Fibroblast of gingiva (primary cell): ENCODE measurements at places on chromosomes 6 and 20.

DNA sequence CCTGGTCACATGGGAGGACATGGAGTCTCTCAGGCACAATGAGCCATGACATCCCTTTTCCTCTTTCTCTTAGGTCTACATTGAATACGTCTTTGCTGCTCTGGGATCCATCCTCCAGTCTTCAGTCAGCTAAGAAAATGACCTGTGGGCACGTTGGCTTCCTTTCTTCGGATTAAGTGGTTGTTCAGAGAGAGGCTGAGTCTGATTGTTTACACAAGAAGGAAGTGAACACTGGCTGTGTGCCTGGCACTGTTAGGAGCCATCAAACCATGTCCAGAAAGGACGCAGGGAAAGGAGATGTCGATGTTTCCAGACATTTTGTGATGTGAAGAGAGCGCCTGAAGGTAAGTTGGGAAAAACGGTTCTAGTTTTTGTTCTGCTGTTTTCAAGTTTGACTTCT lies 309.9 kb upstream of the CDYL start:
- DNase-seq: peak; percentile 27

- peak; percentile 33 for DNase-seq
These were observed 9.8 kb downstream of the POPDC3 start for GRCh38 chr6:105170059-105170458.

- DNase-seq: no peak
These were observed 536.0 kb downstream of the BTBD3 start for GRCh38 chr20:12453711-12454110.

DNA sequence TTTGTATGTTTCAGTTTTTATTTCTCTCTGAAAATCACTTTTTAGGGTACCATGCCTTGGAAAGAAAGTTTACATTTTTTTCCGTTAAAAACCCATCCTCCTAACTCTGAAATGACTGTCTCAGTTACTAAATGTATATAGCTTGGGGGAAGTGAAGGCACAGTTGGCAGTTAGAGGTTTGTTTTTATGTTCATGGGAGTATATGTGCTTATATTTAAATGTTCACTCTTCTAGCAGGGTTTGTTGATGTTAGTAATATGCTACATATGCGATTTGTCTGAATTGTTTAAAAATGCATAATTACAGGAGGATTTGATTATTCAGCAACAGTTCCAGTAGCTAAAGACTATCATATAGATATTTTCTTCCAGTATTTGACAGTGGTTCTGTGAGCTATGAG lies 31.1 kb downstream of the CDKAL1 start:
- DNase-seq: no peak

- DNase-seq: no peak
These were observed 3.8 kb downstream of the PDRG1 start for GRCh38 chr20:31948008-31948407.

- peak; percentile 46 for DNase-seq
These were observed 51.9 kb downstream of the GCLC start for GRCh38 chr6:53492860-53493634.

GRCh38 chr6:72551470-72551869 lies 70.4 kb upstream of the KCNQ5 start:
- DNase-seq: no peak

- no peak for DNase-seq
These were observed 205.2 kb downstream of the KIF16B start for GRCh38 chr20:16367948-16368560.

DNA sequence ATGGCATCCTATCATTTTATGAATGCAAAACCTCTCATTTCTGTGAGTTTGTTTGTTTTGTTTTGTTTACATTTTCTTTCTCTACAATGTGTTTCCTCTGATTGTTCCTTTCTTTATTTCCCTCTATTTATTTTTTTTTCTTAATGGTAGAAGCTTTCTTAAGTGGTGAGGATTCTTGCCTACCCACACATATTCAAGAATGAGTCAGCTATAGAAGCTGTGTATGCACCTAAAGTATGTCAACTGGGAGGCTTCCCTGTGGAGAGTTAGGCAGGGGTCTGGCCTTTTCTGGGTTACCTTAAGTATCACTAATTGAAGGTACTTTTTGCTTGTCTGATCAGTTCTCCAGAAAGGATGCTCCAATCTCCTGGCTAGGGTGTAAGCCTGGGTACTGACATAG lies 354.0 kb downstream of the ESR1 start:
- peak; percentile 23 for DNase-seq

DNA sequence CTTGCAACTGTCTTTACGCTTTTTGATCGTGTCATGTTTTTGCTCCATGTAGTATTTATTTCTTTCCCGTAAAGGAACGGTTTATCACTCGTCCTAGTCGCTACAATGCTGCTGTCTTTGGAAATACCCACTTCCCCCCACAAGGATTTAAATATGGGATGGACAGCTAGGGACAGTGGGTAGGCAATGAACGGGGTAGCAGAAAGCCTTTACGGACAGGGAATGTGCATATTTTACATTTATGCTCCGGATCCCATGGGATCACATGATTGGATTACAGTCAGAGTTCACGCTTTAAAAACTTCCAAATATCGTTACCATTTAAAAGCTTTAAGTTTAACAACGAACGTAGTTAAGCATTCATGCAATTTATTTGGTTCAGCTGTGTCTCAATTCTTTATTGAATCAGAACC lies 1.2 kb downstream of the HIVEP1 start:
- DNase-seq: no peak

- no peak for DNase-seq
These were observed 16.0 kb downstream of the SLA2 start for GRCh38 chr20:36629719-36630681.

- no peak for DNase-seq
These were observed 103.9 kb downstream of the OLIG3 start for GRCh38 chr6:137390334-137390733.

DNA sequence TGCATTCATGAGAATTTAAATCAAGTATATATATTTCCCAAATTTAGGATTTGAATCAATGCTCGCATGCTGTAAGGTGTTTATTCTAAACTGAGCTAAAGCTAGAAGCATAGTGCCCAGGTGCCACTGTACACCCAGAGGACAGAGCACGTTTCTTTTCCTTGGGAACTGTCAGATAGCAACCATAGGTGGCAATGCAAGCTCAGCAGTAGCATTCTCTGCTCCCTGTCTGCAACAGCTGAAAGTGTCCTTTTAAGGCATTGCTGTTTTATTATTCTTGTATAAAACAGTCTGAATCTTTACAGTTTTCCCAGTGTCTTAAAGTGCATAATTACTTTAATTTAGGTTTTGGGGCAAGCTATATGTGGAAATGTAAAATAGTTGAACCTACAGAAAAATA lies 443.4 kb upstream of the MMS22L start:
- DNase-seq: no peak

DNA sequence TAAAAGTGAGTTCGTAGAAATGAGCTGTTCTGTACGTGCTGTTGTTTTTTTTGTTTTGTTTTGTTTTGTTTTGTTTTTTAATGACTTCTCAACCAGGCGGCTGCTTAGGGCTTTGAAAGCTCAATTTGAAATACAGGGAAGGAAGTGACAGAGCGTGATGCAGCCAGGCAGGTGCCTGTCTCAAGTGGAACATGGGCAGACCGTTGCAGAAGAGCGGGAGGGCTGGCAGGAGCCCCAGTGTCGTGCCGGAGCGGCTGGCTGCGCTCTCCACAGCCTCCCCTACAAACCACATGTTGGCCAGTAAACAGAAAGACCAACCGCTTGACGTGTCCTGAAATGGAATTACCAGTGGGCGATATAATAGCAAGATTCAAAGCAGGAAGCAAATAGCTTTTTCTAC lies 164.9 kb upstream of the RREB1 start:
- DNase-seq: peak; percentile 11

- DNase-seq: no peak
These were observed 425.3 kb upstream of the BTBD3 start for GRCh38 chr20:11492386-11492785.
